ENCODE measurements at places on chromosomes 5 and 9. TPM values are rescaled to one million over a fixed set of nuclear protein-coding genes. Genes with fewer than 3 reads are reported as not detected.

COL15A1 gene
- 5.4 TPM for total RNA-seq

HOMER1 gene
- total RNA-seq: 2.4 TPM

FOXI1 gene
- total RNA-seq: not detected

FAXDC2 gene
- total RNA-seq: 12.7 TPM

FBN2 gene
- 431 TPM for total RNA-seq

FGF10 gene
- not detected for total RNA-seq

BARHL1 gene
- not detected for total RNA-seq

CCDC152 gene
- 0.72 TPM for total RNA-seq

PCDHA6 gene
- 0.44 TPM for total RNA-seq

MYOZ3 gene
- total RNA-seq: under 0.01 TPM

SHB gene
- 49.4 TPM for total RNA-seq

MLANA gene
- not detected for total RNA-seq
